ENCODE measurements at places on chromosomes 11 and 22.

GRCh38 chr11:60512651-60513225 is 2.5 kb upstream of the MS4A13 start:
- no peak for DNase-seq

- DNase-seq: no peak
Observed at GRCh38 chr11:2828585-2829330, 56.8 kb downstream of the CDKN1C start.

GRCh38 chr11:67646535-67647336 is 3.8 kb downstream of the ACY3 start:
- no peak for DNase-seq

DNA sequence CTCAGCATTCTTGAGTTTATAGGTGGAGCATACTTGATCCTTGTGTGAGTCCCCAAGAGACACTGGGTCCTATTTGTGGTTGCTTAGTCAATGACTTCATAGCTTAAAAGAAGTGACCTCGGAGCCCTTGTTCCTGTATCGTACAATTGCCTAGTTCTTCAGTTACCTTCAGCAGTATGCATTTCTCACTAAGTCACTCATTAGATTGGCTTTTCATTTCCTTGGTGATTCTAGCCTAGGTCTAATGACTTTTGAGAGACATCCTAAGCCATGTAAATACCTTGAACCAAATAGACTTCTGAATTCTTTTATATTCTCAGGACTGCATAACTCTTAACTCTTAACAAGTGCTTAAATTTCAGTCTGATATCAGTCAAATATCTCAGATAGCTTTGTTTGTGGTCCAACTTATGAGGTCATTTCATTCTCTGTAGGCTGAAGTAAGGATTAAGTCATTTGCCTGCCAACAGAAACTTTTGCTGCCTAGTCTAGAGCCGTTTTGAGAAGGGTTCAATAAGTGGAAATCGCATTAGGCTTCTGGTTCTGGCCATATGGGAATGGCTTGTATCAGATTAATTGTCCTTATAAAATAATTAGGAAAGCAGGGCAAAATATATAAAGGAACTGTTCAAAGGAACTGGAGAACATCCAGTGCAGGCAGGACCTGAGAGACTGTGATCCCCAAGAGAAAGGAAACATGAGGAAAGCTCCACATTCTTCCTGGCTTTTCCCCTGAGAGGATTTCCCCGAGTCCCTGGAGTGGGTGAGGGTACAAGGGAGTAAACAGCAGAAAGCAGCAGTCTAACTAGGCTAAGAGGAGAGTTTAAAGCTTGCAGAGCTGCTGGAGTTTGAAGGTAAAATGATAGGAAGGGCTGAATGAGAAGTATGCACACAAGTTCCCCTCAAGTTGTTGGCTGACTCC is 39.9 kb downstream of the TRAF6 start:
- no peak for DNase-seq

GRCh38 chr22:46604306-46604690 is 15.9 kb upstream of the GRAMD4 start:
- no peak for DNase-seq

DNA sequence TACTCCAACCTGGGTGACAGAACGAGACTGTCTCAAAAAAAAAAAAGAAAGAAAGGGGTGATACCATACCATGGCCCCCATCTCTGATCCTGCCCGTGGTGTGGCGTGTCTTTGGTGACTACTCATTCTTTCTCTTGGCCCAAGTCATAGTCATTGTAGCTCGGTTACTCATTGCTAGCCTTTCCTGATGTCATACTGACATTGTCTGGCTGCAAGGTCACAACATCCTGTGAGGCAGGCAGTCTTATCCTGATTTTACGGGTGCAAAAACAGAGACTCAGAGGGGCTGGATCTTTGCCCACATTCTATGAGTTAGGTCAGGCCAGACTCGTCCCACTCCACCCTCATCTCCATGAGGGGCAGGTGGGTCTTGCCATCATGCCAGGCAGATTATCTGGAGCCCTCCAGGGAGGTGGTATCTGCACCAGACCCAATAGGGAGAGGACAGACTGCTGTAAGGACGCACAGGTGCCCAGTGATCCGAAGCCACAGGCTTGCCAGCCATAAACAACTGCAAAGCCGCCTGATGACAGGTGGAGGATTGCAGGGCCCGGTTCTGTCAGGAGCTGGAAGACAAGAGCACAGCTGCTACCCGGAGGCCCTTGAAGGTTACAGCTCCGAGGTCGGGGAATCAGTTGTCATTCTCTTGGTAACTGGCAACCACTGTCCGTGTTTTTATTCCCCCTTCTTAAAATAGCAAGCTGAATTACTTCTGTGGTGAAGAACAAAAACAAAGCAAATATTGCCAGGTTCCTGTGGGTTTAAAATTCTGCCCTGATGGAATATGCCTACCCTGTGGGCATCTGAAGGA is 13.8 kb downstream of the TOM1 start:
- DNase-seq: no peak

- no peak for DNase-seq
Observed at GRCh38 chr11:2777871-2778629, 78.3 kb upstream of the KCNQ1OT1 start.

GRCh38 chr11:82004537-82005213 is 729.0 kb downstream of the FAM181B start:
- DNase-seq: no peak

- DNase-seq: no peak
Observed at GRCh38 chr22:17570851-17571631, 7.7 kb downstream of the SLC25A18 start.

DNA sequence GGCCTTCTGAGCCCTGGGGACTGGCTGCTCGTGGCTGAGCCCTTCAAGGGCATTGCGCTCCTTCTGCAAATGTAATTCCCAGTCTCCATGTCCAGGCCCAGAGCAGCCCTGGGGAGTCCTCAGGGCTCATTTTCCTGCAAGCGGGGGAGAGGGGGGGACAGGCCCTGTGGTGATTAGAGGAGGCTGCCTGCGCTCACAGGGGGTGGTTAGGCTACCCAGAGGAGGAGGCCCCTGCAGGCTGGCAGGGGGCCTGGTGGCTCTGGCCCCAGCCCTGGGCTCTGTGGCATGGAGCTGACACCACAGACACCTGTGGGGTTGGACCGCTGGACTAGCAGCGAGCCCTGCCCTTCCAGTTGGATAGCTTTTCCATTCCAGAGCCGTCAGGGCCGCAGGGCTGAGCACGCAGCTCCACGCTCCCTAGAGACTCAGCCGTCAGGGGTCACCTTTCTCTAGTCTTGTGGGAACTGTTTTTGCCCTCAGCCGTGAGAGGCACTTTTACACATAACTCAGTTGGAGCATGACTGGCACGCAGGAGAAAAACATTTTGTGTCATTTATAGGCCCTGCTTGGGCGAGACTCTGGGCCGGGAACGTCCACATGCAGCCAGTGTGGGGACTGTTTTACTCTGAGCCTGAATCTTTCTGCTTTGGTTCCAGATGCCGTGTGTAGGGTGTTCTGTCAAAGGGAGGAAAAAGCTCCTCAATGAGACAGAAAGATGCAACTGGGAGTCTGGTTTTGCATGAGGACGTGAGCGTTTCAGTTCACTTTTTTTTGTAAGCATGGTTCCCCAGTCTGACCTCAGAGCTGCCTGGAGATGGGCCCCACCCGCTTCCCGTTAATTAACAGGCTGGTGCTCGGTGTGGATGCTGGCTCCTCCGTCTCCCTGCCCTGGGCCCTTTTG is 58.1 kb downstream of the LRP5 start:
- no peak for DNase-seq

GRCh38 chr11:61054927-61055562 is 47.2 kb upstream of the CD5 start:
- DNase-seq: no peak

GRCh38 chr22:27994481-27995331 is 75.7 kb upstream of the PITPNB start:
- DNase-seq: no peak

- no peak for DNase-seq
Observed at GRCh38 chr11:19907839-19908238, 195.2 kb downstream of the NAV2 start.

DNA sequence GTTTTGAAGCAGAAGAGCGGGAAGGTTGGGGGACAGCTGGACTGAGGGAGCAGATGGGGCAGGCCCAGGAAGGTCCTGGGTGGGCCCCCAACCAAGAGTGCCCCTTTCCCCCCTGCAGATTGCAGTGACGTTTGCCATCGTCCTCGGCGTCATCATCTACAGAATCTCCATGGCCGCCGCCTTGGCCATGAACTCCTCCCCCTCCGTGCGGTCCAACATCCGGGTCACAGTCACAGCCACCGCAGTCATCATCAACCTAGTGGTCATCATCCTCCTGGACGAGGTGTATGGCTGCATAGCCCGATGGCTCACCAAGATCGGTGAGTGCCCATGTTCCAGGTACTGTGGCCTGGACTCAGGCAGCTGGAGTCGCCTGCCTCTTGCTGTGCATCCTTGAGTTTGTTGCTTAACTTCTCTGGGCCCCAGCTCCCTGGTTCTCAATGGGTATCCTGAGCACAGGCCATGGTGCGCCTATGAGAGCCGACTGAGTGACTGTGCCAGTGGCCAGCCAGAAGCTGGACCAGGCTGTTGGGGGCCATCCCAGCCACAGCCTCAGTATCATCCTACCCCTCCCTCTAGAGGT is 42.0 kb upstream of the FADD start:
- no peak for DNase-seq

DNA sequence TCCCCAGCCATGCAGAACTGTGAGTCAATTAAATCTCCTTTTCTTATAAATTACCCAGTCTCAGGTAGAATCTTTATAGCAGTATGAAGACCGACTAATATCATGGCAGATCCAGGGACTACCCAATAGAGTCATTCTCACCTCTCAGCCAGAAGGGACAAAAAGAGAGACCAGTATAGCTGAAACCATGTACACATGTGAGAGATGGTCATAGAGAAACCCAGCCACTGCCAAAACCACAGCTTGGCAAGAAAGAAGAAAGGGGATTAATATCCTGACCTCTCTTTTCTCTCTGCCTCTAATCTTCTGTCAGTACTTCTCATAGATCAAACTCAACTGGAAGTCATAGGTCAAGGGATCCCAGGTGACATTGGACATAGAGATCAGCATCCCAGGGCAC is 109.8 kb downstream of the CCDC34 start:
- DNase-seq: no peak

- DNase-seq: no peak
Observed at GRCh38 chr22:47591709-47592108, 829.3 kb downstream of the TBC1D22A start.

GRCh38 chr11:70786021-70786665 is 387.8 kb downstream of the CTTN start:
- DNase-seq: no peak

DNA sequence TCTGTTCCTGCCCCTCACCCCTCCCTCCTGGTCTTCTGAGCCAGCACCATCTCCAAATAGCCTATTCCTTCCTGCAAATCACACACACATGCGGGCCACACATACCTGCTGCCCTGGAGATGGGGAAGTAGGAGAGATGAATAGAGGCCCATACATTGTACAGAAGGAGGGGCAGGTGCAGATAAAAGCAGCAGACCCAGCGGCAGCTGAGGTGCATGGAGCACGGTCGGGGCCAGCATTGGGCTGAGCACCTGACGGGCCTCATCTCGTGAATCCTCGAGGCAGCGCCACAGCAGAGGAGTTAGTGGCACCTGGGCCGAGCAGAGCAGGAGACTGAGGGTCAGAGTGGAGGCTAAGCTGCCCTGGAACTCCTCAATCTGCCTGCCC is 941.8 kb downstream of the BRD1 start:
- DNase-seq: no peak

DNA sequence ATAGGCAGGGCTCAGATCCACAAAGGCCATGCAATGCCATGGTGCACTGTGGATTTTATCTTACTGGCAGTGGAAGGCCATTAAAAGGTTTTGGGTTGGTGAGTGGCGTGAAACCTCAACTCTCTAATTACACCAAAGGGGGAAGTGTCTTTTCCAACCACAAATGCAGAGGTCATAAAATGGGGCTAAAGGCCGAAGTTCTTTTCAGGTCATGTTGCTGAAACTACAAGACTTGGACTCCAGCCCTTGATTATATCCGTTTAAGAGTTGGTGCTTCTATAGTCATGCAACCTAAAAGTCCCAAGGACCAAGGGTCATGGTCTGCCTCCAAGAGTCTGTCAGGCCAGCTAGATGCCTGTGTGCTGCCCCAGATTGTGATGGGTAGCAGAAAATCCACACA is 434.3 kb downstream of the RAB38 start:
- no peak for DNase-seq

DNA sequence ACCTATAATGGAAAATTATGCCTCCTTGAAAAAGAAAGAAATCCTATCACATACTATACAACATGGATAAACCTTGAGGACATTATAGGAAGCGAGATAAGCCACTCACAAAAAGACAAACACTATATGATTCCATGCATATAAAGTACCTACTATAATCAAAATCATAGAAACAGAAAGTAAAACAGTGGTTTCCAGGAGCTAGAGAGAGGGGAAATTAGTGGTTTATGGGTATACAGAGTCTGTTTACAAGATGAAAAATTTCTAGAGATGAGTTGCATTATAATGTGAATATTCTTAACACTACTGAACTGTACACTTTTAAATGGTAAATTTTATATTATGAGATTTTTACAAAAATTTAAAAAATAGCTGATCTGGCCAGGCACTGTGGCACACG is 40.5 kb upstream of the ARHGAP42 start:
- DNase-seq: no peak

- no peak for DNase-seq
Observed at GRCh38 chr11:8776209-8776608, 93.6 kb downstream of the RPL27A start.

GRCh38 chr11:71282581-71283351 is 30.4 kb upstream of the SHANK2 start:
- no peak for DNase-seq

GRCh38 chr11:2586087-2586792 is 113.6 kb downstream of the KCNQ1OT1 start:
- DNase-seq: no peak

- no peak for DNase-seq
Observed at GRCh38 chr22:28172892-28173670, 254.0 kb upstream of the PITPNB start.

- no peak for DNase-seq
Observed at GRCh38 chr11:66593303-66593635, 284 bp downstream of the CCS start.

GRCh38 chr11:13016415-13016814 is 7.3 kb downstream of the RASSF10 start:
- DNase-seq: no peak

- DNase-seq: no peak
Observed at GRCh38 chr22:46971099-46971763, 208.8 kb downstream of the TBC1D22A start.

DNA sequence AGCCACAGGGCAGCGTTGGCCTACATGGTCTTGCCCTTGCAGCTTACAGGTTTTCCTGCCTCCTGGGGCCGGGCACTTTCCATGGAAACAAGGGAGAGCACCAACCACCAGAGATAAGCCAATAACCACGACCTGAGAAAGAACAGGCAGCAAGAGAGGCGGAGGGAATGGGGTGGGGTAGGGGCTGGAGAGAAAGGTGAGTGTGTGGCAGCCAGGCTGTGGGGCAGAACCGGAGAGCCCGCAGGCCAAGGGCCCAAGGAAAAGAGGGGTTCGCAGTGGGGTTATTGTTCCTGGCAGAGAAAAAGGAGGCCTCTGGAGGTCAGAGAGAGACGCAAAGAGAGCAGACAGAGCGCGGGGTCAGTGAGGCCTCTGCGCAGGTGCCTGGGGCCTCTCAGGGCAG is 33.2 kb downstream of the LRRC74B start:
- DNase-seq: no peak

Measured in activated CD8-positive, alpha-beta memory T cell treated with anti-CD3 and anti-CD28 coated beads for 1 hour (primary cell).